ENCODE measurements at places on chromosomes 5 and 9.

GRCh38 chr5:138901716-138902115, 26.6 kb upstream of the LRRTM2 start:
- DNase-seq = no peak

DNA sequence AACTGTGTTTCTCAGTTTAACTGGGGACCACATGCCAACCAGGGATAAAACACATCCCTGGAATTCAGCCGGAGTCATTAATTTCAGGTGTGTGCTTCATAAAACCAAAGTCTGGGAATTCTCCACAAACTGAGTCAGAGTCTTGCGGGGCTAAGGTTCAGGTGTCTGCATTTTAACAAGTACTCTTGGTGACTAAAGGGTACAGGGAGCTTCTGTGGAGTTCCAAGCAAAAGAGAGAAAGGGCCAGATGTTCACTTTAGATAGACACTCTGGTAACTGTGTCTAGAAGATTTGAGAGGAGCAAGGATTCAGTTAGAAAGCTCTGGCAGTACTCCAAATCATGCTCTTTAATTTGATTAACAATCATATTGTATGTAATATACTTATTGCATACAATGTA, 4.0 kb downstream of the NADK2 start:
- DNase-seq = no peak

DNA sequence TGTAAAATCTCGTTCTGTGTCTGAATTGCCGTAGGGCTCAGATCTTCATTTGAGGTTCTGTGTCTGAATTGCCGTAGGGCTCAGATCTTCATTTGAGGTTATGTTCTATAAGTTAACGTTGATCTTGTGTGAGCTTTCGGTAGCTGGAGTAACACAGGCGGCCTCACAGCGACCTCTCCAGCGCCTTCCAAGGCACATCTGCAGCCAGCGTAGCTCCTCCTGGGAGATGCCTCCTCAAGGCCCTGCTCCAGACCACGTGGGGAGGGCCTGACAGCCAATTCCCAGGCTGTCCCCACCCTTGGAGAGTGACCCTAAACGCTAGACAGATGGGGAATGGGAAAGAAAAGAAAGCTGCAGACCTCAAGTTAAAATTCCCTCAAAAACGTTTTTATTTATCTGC, 8.7 kb upstream of the AHRR start:
- DNase-seq = no peak

- no peak for DNase-seq
Observed at GRCh38 chr9:20271723-20272122, 350.6 kb downstream of the MLLT3 start.

- DNase-seq = no peak
Observed at GRCh38 chr5:574906-575305, 37.2 kb upstream of the CEP72 start.

GRCh38 chr5:176535101-176535663, 2.0 kb downstream of the RNF44 start:
- DNase-seq = no peak

- DNase-seq = no peak
Observed at GRCh38 chr5:95217351-95217750, 67.5 kb downstream of the MCTP1 start.
